T-helper 2 cell (primary cell): ENCODE measurements at places on chromosomes 4 and X.

DNA sequence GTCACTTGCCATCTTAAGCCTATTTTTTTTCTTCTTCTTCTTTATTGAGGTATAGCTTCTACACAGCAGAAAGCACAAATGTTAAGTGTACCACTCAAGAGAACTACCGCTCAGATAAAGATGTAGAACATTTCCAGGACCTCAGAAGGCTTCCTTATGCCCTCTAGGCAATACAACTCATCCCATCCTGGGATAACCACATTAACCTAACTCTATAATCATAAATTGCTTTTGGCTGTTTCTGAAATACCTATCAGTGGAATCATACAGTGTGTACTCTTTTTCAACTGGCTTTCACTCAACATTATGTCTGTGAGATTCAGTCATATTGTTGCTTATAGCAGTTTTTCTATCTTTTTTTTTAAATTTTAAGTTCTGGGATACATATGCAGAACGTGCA lies 51.7 kb downstream of the ARFIP1 start:
- no peak for DNase-seq

DNA sequence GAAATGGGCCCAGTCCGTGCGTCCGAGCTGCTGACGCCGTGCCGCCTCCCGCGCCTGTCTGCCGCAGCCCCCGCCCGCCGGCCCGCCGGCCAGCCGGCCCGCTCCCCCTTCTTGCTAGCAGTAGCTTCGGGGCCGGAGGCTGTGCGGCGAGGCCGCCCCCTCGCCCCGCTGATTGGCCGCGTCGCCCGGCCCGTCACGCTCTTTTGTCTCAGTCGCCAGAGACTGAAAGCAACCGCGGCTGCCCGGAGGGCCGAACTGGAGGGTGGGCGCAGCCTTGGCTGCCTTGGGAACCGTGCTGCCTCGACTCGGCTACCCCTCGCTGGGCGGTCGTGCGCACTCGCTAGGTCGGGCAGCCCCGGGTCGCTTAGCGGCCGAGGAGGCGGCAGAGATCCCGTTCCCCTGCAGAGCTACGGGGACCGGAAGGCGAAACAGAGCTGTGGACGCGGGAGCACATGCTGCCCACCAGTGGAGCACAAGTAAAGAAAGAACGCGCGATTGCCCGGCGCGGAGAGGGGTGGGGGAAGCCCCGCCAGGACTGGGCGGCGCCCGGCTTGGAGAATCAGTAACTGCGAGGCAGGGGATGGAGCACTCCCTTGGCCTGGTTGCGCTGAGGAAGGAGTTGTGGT lies at the start of gene ZCCHC18:
ZCCHC18 (plus strand) TSS at position 198 of the 626 bp plus-strand sequence. CDS start 1,589 bp downstream, outside the sequence.
- DNase-seq: peak; percentile 2

- DNase-seq: no peak
Measured at GRCh38 chr4:80812145-80812544, 218.4 kb upstream of the BMP3 start.

- DNase-seq: no peak
Measured at GRCh38 chr4:73895201-73896175, 26.3 kb downstream of the CXCL1 start.

DNA sequence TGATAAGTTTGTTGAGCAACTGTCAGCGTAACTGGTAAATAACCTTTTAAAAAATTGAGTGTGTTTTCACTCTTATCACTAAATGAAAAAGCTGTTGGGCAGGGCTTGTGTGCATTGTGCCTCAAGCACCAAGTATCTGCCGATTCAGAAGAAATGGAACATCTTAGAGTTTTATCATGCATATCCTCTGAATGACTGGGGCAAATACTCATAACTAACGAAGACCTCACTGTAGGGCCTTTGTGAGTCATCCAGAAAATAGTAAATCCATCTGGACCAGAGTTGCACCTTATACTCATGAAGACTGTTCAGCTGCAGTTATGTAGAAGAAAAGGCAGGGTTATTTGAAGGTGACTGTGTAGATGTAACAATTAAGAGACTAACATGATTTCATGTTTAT lies 222.1 kb downstream of the CAMK2D start:
- no peak for DNase-seq
